ENCODE measurements at places on chromosomes 7 and 10. TPM values are rescaled to one million over a fixed set of nuclear protein-coding genes. Genes with fewer than 3 reads are reported as not detected.

CCL26 gene
- total RNA-seq: not detected

NUTM2E gene
- total RNA-seq: not detected

IGF2BP3 gene
- total RNA-seq: 2.5 TPM

ASNS gene
- total RNA-seq: 79.6 TPM

LRRD1 gene
- total RNA-seq: not detected

SPACDR gene
- 2.9 TPM for total RNA-seq

EBLN1 gene
- not detected for total RNA-seq

ACSL5 gene
- 50.7 TPM for total RNA-seq

DEPP1 gene
- 5.3 TPM for total RNA-seq

PRLHR gene
- total RNA-seq: not detected

MUC3A gene
- total RNA-seq: not detected

FRMPD2 gene
- total RNA-seq: not detected

THSD7A gene
- total RNA-seq: not detected

DNA sequence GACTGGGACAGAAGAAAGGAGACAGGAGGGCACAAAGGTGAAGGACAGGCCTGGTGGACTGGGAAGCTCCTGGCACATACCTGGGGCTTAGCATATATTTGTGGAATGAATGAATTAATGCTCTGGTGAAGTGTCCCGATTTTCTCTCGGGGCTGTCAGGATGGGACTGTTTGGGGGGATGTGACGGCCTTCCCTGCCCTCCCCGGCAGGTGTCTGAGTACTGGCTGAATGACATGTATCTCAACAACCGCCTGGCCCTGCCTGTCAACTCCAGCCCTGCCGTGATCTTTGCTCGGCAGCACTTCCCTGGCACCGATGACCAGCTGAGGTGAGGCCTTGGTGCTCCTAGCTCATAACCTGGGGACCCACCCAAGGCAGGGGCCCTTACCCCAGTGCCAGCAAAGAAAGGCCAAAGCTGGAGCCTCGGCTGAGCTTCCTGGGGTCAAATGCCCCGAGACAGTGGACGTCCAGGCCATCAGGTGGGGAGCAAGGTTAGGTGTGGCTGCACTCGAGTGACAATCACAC lies 6.5 kb downstream of the CHAT start:
- H3K4me1 ChIP-seq: no peaks in the 10 kb centered on the region
- H3K4me3 ChIP-seq: no peak overlapping the region
- H3K27me3 ChIP-seq: peaks cover 21% of the 10 kb centered on the region
- no peak overlapping the region for H3K27ac ChIP-seq
- H3K36me3 ChIP-seq: no peaks in the 10 kb centered on the region

- H3K4me3 ChIP-seq: peak overlapping the region; percentile 35
- H3K27me3 ChIP-seq: peaks cover 17% of the 10 kb centered on the region
- no peaks in the 10 kb centered on the region for H3K36me3 ChIP-seq
- H3K4me1 ChIP-seq: peaks cover 17% of the 10 kb centered on the region
Observed at GRCh38 chr7:22181663-22182062, 175.3 kb downstream of the RAPGEF5 start.

DNA sequence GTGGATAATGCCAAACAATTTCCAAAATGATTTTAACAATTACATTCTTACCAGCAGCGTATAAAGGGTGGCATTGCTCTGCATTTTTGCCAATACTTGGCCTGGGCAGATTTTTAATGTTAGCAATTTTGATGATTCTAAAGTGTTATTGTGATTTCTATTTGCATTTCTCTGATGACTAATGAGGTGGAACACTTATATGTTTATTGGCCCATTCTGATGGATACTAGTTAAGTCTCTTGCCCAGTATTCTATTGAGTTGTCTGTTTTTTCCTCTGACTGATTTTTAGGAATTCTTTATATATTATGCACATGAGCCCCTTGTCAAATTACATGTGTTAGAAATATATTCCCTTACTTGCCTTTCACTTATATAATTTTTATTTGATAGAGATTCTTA lies 86.8 kb downstream of the TMEM26 start:
- H3K36me3 ChIP-seq: no peaks in the 10 kb centered on the region
- H3K27ac ChIP-seq: no peak overlapping the region
- no peaks in the 10 kb centered on the region for H3K4me1 ChIP-seq

GRCh38 chr7:99108613-99109012 lies 35.3 kb downstream of the SMURF1 start:
- H3K36me3 ChIP-seq: peaks cover 6% of the 10 kb centered on the region
- no peaks in the 10 kb centered on the region for H3K27me3 ChIP-seq
- peaks cover 41% of the 10 kb centered on the region for H3K4me1 ChIP-seq
- H3K27ac ChIP-seq: no peak overlapping the region

DNA sequence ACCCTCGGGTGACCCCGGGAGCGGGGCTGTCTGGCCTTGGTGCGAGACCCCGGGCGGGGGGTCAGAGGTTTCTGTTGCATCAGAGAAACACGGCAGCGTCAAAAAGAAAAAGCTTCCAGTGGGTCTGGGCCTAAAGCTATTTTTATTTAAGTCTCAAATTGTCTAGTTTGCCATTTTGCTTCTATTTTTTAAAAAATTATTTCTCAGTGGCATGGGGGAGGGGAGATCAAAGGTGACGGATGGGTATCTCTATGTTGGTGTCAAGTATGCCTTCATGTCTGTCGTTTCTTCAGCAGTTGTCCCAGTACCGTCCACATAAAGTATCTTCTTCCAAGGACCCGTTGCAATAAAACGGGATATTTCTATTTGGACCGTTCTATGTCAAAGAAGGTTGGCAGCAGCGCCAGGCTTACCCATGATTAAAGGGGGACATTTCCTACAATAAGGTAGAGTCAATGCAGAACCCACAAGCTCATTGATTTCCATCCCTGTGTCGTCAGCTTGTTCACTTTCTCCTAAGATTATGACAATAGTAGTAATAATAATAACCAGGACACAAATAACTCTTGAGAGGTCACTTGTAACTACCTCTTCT lies 26.0 kb upstream of the VAX1 start:
- H3K4me3 ChIP-seq: no peak overlapping the region
- no peak for DNase-seq
- peaks cover 80% of the 10 kb centered on the region for H3K27me3 ChIP-seq
- H3K4me1 ChIP-seq: peaks cover 8% of the 10 kb centered on the region
- H3K27ac ChIP-seq: no peak overlapping the region
- peaks cover 3% of the 10 kb centered on the region for H3K36me3 ChIP-seq

GRCh38 chr10:100970914-100971811 lies 1.9 kb downstream of the SEMA4G start:
- peak overlapping the region; percentile 56 for H3K4me3 ChIP-seq
- H3K27ac ChIP-seq: no peak overlapping the region
- peaks cover 1% of the 10 kb centered on the region for H3K36me3 ChIP-seq

DNA sequence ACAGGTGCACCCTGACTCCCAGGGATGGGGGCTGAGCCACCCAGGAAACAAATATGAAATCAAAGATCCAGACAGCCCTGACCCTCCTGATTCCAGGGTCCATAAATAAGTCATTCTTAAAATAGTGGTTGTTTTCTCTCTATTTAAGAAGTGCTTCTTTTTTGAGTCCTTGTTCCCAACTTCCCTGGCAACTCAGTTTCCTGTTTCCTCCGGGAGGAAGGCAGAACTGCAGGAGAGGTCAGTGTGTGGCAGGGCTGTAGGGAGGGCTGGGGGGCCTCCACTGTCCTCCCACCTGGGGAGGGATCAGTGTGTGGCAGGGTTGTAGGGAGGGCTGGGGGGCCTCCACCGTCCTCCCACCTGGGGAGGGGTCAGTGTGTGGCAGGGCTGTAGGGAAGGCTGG lies 88.7 kb upstream of the PDGFA start:
- H3K27ac ChIP-seq: no peak overlapping the region
- H3K4me1 ChIP-seq: peaks cover 43% of the 10 kb centered on the region
- DNase-seq: no peak

- DNase-seq: no peak
- H3K4me1 ChIP-seq: no peaks in the 10 kb centered on the region
- peaks cover 43% of the 10 kb centered on the region for H3K36me3 ChIP-seq
- no peaks in the 10 kb centered on the region for H3K27me3 ChIP-seq
Observed at GRCh38 chr10:13139150-13139549, 22.2 kb upstream of the MCM10 start.

DNA sequence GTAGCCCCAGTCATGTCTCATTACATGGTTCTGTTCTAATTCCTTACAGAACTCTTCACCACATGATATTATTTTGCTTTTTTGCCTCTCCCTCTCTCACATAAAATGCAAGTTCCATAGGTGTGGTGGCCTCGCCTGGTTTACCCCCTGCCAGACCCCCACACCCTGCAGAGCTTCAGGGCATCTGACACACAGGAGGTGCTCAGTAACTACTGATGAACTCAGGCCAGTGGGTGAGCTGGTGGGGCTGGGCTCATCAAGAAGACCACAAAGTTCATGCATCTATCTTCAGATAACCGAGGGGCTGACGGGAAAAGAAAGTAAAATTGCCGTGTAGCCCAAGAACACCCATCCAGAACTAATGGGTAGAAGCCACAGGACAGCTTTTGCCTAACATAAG lies 253.1 kb downstream of the GRID1 start:
- no peak overlapping the region for H3K4me3 ChIP-seq
- no peaks in the 10 kb centered on the region for H3K36me3 ChIP-seq
- H3K27ac ChIP-seq: no peak overlapping the region
- H3K4me1 ChIP-seq: no peaks in the 10 kb centered on the region
- peaks cover 1% of the 10 kb centered on the region for H3K27me3 ChIP-seq

DNA sequence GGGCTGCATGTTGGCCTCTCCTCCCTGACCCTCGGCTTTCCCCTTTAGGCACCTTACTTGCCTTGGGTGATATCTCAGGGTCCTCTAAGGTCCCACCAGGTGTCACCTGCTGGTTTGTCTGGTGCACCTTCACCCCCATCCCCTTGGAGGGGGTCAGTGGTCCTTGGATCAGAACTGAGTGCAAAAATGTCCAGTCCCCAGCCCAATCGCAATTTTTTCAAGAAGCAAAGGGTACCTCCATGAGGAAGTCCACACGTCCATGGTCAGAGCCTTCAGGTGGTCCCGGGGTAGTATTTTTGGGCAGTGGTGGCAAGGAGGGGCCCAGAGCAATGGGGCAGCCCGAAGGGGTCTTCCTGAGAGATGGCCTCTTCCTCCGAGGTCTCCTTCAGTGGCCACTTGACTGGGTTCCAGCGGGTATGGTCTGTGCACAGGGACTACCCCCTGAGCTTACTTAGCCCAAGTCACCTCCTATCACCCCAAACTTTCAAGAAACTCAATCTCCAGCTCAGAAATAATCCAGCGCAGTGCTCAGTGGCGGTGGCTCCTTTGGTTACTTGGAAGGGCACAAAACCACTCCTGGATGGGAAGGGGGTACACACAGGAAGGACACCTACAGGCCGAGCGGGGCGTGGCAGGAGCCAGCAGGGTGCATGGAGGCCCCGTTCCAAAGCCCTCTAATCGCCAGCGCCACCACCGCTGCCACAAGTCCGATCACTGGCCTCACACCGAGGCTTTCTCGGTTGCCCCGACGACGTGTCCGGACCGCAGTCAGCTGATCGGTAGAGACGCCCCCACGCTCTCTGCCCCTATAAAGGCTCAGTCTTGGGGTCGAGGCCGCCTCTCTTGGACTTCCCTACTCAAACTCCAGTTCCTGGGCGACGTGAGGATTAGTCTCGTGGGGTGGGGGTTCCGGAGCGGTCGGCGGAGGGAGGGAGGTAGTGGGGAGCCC lies 4.5 kb downstream of the SAP25 start:
- H3K4me1 ChIP-seq: peaks cover 29% of the 10 kb centered on the region
- H3K27me3 ChIP-seq: peaks cover 7% of the 10 kb centered on the region
- no peak for DNase-seq
- peaks cover 1% of the 10 kb centered on the region for H3K36me3 ChIP-seq
- H3K27ac ChIP-seq: no peak overlapping the region

DNA sequence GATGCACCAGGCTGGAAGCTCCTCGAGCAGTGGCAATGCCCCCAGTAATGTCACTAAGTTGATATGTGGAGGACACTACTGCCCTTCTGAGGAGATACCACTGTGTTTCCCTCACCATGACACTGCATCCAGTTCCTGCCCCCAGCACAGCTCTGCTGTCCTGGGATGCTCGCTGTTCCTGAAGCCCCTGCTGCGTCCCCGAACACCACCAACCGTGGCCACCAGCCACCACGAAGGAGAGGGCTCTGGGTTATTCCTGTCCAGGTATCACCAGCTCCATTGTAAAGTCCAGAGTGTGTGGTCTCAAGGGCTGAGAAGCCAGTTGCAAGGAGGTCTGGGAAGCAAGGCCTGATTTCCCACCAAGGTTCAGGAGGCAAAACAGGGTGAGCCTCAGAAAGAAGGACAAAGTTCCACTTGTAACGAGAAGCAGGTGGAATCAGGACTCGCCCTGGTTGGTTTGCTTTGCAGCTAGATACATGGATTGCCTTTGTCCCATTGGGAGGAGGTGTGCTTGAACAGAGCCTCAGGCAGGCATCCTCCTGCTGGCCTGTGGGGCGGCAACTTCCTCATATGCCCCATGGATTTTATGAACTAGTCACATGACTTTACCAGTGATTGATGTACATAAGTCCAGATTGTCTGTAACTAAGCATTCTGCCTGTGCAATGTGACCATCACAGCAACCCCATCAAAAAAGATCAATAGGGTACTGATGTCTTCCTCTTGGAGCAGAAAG lies 427.0 kb upstream of the VSTM2A start:
- H3K4me3 ChIP-seq: no peak overlapping the region
- H3K27me3 ChIP-seq: no peaks in the 10 kb centered on the region
- DNase-seq: no peak
- no peak overlapping the region for H3K27ac ChIP-seq
- no peaks in the 10 kb centered on the region for H3K4me1 ChIP-seq

- DNase-seq: no peak
- H3K4me1 ChIP-seq: no peaks in the 10 kb centered on the region
- no peaks in the 10 kb centered on the region for H3K27me3 ChIP-seq
- no peaks in the 10 kb centered on the region for H3K36me3 ChIP-seq
Observed at GRCh38 chr7:13641714-13642113, 347.8 kb downstream of the ETV1 start.

DNA sequence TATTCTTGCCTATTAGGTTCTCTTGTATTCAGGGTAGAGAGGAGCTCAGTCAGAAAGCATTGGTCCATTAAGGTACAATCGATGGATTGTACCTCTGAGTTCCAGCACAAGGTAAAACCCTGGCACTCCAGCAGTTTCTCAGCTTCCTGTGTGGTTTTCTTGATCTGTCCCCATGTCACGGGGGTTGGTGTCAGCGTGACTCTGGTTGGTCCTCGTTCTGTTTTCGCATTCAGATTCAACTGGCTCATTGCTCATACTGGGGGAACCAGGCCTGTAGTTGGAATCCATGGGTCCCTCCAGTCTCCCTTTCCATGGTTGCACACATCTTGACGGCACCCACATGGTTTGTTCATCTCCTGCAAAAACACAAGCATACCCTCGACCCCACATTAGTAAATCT lies 32.7 kb upstream of the RASGEF1A start:
- H3K36me3 ChIP-seq: peaks cover 15% of the 10 kb centered on the region
- H3K4me1 ChIP-seq: peaks cover 89% of the 10 kb centered on the region
- peaks cover 2% of the 10 kb centered on the region for H3K27me3 ChIP-seq
- peak overlapping the region; percentile 64 for H3K27ac ChIP-seq

DNA sequence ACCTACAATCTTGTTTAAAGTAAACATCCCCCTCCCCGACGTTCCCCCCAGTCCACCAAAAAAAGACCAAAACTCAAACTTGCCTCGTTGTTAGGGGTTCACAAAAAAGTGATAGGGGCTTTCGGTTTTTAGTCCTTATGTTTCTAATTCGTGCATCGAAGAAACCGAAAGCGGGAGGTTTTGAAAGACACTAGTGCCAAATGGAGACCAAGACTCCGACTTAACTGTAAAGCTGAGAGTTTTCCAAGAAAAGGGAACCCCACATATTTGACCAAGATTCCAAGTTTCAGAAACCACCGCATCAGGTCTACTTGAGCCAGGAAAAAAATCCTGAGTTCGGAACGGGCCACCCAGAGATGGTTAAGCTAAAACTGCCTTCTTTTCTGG lies 534 bp downstream of the PSMA2 start:
- H3K27me3 ChIP-seq: no peaks in the 10 kb centered on the region
- peak overlapping the region; percentile 99 for H3K4me3 ChIP-seq
- H3K36me3 ChIP-seq: peaks cover 35% of the 10 kb centered on the region
- peak overlapping the region; percentile 91 for H3K27ac ChIP-seq

- H3K4me3 ChIP-seq: no peak overlapping the region
- H3K4me1 ChIP-seq: no peaks in the 10 kb centered on the region
- H3K36me3 ChIP-seq: no peaks in the 10 kb centered on the region
- H3K27ac ChIP-seq: no peak overlapping the region
- H3K27me3 ChIP-seq: peaks cover 2% of the 10 kb centered on the region
Observed at GRCh38 chr10:36178616-36179015, 536.5 kb upstream of the FZD8 start.
